Lung microvascular endothelial cell (primary cell): ENCODE measurements at places on chromosomes 7 and 10. TPM values are rescaled to one million over a fixed set of nuclear protein-coding genes. Genes with fewer than 3 reads are reported as not detected.

PLEKHS1 gene
- total RNA-seq, result not detected in 2 replicates

DKK1 gene
- 13.3 and 15.7 TPM in 2 replicates for total RNA-seq

ABCC2 gene
- total RNA-seq, result 0.44 and 0.60 TPM in 2 replicates

OR9A2 gene
- not detected in 2 replicates for total RNA-seq

EGFR gene
- total RNA-seq, result 0.20 and 0.65 TPM in 2 replicates

PRF1 gene
- total RNA-seq, result not detected in 2 replicates

FAM13C gene
- total RNA-seq, result 0.20 and 1.1 TPM in 2 replicates

GJD4 gene
- total RNA-seq, result not detected in 2 replicates

CRHR2 gene
- not detected in 2 replicates for total RNA-seq

GPR158 gene
- total RNA-seq, result not detected in 2 replicates

MRLN gene
- total RNA-seq, result not detected in 2 replicates

GRCh38 chr10:109978481-109978880, 29.3 kb upstream of the ADD3 start:
- DNase-seq, result peak; percentile 55

- peak; percentile 64 for DNase-seq
These were observed 106.9 kb upstream of the GPR26 start for GRCh38 chr10:123559066-123559822.

DNA sequence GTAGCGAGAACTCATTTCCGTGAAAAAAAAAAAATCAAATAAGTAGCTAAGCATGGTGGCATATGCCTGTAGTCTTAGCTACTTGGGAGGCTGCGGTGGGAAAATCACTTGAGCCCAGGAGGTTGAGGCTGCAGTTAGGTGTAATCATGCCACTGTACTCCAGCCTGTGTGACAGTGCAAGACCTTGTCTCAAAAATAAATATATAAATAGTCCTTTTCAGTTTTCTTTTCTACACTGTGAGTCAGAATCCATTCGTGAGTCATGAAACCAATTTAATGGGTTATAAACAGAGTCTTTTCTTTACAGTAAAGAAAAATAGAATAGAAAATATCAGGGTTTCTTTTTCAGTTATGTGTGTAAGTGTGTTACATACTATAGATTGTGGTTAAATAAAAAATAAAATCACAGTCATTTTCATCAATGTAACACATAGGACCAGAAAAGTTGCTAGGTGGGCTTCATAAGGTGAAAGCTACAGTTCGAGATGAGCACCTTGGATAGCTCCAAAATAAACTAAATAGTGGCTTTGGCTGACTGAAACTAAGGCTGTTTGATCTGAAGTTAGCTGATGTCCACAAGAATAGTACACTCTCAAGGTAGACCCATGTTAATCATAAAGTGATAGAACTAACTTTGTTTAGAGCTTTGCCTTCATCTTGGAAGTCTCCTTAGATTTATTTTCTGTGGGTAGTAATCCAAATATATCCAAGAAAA, 781.1 kb downstream of the GATA3 start:
- no peak for DNase-seq

- no peak for DNase-seq
These were observed 190.4 kb upstream of the NEBL start for GRCh38 chr10:21087476-21087875.

DNA sequence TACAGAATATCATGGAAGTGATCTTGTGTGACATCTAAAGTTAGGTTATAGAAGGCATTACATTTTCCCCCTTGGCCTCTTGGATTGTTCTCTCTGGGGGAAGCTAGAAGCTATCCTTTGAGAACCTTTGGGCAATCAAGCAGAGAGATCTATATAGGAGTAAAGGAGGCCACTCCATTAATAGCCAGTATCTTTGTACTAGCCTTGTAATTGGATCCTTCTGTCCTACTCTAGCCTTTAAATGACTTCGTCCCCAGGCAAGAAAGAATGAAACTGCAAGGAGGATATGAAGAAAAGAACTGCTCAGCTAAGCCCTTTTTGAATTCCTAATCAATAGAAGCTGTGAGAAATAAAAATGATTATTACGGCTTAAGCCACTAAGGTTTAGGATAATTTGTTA, 230.9 kb downstream of the AGMO start:
- no peak for DNase-seq

DNA sequence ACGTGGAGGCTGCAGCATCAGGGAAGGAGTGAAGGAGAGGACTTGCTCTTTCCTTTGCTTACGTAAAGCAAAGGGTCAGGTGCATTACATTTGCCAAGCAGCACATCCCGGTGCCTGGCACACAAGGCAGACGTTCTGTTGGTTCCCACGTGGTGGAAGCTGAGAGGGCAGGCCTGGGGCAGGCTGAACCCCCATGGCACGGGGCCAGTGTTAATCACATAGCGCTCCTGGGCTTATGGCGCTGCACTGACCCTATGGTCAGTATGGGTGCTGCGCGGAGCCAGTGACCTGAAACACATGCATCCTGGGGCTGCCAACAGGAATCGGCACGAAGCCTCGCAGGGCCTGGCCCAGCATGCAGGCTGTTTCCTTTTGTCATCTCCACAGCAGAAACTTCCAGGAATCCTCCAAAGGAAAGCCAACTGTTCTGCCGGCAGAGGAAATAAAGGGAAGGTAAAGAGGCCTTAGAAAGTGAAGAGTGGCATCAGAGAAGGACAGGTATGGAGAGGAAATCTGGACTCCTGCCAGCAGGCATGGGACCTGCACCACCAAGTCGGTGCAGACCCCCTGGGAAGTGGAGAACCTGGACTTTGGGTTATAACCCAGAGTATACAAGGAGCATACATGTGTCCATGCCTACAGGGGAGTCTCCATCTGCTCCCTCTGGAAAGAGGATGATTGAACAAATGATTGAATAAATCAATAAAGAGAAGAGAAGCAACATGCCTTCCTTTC, 560.2 kb downstream of the TCERG1L start:
- no peak for DNase-seq

- no peak for DNase-seq
These were observed 29.7 kb downstream of the GNA12 start for GRCh38 chr7:2814186-2814945.

DNA sequence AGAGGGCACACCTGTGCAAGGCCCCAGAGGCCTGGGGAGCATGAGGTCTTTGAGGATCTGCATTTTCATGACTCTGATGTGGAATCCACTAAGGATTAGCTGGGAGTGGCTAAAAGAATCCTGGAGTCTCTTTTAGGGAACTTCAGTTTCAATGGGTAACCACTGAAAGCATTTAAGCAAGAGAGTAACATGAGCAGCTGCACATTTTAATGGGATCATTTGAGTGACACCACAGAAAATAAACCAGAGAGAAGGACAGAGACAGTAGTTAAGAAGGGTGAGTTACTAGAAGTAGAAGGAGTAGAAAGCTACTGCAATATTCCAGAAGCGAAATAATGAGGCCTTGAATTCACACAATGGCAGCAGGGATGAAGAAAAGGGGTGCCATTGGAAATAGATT, 5.2 kb downstream of the GOT1 start:
- DNase-seq, result no peak

DNA sequence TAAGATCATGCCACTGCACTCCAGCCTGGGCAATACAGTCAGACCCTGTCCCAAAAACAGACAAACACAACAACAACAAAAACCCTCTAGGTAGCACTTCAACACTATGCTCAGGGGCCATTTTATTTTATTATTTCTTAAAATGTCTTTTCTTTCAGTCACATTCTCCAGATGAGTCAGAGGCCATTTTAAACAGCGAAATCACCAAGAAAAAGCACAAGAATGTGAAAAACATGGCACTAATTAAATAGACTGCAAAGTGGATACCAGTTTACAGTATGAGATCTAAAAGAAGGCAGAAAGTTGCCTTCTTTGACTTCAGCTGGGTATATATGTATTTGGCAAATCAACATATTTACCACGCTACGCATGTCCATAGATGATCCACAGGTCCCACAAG, 6.1 kb upstream of the FGL2 start:
- DNase-seq, result no peak

- DNase-seq, result no peak
These were observed 78.0 kb upstream of the DYNC1I1 start for GRCh38 chr7:95694334-95694733.

GRCh38 chr10:124722798-124723783, 21.1 kb downstream of the FAM53B start:
- no peak for DNase-seq

- DNase-seq, result peak; percentile 76
These were observed 215.7 kb downstream of the BAMBI start for GRCh38 chr10:28892818-28893547.
